Colonic mucosa (tissue), 4 donors: ENCODE measurements at places on chromosomes 2 and 18.
A peak's percentile ranks its signal among the peaks of the same experiment; 100 is the strongest.

GRCh38 chr18:50143886-50144285 lies 51.1 kb downstream of the MYO5B start:
- DNase-seq, result no peak

GRCh38 chr2:43576981-43577892 lies 18.6 kb downstream of the THADA start:
- no peak for DNase-seq

- no peak for DNase-seq
Observed at GRCh38 chr2:205792908-205793307, 110.6 kb downstream of the NRP2 start.

- no peak for DNase-seq
Observed at GRCh38 chr2:43839776-43840564, 1.2 kb downstream of the ABCG8 start.

DNA sequence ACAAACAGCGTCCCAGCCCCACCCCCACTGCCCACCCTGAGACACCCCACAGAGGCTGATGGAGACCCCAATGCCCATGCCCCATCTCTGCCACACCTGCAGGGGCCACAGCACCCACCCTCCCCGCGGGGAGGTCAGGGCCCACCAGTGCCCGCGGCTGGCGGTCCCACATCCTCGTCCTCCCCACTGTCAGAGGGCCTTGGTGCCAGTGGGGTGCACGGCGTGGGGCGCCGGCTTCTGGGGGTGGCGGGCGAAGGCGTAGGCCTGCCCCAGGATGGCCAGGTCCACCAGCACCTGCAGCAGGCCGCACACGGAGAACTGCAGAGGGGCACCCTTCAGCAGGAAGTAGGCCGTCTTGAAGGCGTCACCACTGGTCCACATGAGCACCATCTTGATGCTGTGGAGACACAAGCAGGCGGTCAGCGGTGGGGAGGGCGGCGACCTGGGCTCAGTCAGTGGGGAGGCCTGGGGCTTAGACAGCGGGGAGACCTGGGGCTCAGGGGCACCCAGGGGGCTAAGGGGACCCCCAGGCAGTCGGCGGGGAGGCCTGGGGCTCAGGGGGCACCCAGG lies 47.6 kb downstream of the SLC66A2 start:
- no peak for DNase-seq

DNA sequence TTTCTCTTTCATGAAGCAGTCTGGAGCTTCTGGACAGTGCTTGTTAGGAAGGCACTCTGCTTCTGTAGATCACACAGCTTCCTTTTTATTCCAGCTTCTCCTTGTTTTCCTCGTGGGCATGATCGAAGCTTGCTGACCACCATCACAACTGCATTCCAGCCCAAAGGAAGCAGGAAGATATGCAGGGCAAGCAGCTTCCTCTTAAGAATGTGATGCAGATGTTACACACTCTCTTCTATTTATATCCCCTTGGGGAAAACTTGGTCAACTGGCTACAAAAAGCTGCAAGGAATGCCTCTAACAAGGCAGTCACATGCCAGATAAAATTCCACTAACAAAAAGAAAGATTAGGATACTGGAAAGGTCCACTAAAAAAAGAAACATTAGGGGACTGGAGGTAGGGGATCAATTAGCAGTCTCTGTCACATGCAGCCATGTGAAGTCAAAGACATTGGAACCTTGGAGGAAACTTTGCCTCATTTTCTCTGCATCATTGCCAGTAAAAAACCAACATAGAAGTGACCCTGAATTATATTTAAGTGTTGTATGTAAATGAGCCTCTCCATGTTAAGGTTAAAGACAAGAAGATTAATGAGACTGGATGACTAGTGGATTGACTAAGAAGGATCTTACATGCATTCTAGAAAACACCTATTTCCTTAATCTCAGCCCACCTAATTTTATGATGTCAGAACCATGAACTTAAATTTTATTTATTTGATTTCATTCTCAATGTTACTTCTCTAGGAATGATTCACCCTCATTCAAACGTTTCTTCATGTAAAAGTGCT lies 98.3 kb downstream of the NAB1 start:
- no peak for DNase-seq

DNA sequence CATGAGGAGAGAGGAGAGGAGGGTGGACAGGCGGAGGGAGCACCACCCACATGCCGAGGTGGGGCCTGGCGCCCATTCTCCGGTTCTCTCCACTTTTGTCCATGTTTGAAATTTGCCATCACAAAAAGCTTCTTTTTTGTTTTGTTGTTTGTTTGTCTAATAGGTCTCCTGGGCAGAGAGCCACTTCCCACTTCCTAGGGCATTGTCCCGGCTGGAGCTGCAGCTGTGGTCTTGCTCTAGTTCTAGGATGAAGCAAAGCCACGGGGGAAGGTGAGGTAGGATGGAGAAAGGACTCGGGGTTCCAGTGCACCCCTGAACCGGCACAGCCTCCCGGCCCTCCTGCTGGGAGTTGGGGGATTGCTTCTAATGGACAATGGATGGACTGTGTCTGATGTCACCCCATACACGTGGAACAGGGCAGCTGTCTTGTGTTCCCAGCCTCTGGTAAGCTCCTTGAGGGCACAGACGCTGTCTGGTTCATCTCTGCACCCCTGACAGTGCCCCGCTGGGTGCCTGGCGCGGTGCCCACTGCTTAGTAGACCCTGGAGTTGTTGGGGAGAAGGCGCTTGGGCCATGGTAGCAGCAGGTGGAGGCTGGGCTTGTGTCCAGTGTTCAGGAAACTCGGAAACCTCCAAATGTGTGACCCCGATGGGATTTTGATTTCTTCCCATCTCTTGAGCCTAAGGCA lies 278.4 kb downstream of the NDUFA10 start:
- DNase-seq, result no peak

GRCh38 chr2:138335036-138335435 lies 166.5 kb upstream of the SPOPL start:
- DNase-seq, result no peak

DNA sequence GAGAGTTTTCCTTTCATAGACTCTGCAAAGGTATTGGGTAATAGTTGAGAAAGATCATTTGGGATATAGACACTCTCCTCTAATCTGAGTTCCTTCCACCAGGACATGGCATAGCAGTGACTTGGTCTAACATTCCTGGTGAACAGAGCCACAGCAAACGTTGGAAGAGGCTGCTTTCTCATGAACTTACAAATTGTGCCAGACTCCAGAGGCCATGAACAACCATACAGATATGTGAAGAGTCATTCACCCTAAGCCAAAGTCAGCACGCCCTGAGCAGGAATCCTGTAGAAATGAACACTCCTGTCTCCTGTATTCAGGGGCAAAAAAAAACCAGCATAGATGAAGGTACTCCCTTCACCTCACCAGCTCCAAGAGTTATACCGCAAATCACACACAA lies 152.8 kb downstream of the TMEM18 start:
- DNase-seq, result no peak

DNA sequence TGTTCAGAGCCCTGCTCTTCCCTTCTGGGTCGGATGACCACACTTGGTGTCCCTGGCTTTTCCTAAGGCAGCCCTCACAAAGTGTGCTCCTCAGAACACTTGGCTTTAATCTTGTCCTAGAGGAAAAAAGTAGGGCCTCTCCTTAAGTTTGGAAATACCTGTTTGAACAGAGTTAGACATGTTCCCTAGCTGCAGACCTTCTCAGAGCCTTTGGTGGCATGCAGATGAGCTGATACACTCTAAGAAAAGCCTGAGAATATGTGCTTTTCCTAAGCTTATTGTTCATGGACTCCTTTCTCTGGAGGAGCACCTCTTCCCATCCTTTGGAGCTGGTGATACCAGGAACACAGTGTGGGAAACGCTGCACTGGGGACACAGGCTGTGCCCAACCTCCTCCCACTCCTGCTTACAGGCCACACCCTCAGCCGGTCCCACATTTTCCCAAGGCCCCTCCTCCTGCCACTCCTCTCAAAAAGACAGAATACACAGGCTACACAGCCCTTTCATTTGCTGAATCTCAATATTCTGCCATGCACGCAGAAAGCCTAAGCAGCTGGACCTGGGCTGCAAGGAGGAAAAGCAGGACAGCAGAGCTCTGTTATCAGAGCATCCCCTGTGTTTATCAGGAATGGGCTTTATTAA lies 443.6 kb downstream of the NBAS start:
- no peak for DNase-seq

- DNase-seq, result no peak
Observed at GRCh38 chr18:63820694-63821093, 45.5 kb downstream of the SERPINB7 start.

DNA sequence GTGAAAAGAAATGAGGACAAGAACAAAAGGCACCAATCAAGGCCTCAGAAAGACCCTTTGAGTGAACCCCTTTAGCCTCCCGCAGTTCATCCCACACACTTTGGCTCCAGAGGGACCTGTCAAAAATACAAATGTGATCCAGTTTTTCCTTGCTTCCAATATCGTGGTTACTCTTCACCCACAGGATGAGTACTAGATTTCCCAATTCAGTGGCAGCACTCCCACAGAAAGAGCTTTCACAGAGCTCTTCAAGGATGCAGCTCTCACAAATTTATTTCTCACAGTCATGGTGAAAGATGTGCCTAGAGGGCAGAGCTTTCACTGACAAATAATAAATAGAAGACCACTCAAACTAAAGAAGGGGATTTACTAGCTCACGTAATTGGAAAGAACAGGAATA lies 3.0 kb upstream of the GFPT1 start:
- DNase-seq, result no peak

DNA sequence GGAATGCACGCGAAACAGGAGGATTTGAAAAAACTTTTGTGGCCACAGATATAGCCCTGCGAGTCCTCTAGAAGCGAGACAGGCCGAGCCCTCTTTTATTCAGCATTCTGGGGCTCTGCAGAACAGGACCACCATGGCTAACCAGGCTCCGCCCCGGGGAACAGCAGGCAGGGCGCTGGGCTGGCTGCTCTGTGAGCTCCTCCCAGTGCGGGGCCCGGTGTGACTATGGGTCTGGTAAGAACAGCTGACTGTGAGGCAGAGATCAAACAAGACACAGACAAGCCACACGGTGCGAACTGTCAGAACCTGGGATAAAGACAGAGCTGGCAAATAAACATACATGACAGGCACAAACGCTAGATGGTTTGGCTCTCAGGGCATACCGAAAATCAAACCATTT lies 15.5 kb downstream of the PXDN start:
- DNase-seq, result peak; percentile 31

DNA sequence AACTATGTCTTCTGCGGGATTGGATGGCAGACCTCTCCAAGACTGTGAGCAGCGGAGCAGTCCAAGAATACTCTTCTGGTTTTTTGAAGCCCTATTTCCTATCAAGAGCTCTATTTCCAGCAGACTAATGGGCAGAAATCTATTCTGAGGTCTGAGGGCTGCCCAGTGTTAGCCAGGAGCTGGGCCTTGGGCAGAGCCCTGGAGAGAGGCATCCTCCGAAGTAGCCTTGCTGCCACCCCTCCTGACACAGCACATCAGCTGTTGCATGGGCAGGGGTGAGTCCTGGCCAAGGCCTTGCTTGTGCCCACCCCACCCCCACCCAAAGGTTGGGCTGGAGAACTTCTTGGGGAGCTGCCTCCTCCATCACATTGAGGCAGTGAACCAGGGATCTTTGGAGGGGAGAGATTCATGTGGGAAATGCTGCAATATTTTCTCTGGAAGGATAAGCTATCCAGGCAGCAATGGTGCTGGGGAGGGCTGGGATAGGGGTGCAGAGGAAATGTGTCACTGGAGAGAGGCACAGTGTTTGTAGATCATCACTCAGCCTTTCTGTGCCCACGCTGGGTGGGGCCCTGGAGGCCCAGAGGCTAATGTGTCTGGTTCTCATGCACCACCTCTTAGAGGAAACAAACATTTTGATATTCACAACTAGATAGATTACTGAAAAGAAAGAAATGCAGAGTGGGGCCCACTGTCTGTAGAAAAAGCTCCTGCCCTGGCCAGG lies 104.7 kb downstream of the VSNL1 start:
- DNase-seq, result no peak

- DNase-seq, result no peak
Observed at GRCh38 chr18:42641996-42642395, 473.5 kb downstream of the RIT2 start.

- DNase-seq, result no peak
Observed at GRCh38 chr2:217884985-217885384, 117.8 kb downstream of the TNS1 start.

- no peak for DNase-seq
Observed at GRCh38 chr18:59910967-59911366, 11.2 kb downstream of the PMAIP1 start.

- no peak for DNase-seq
Observed at GRCh38 chr2:152103271-152103670, 4.4 kb upstream of the CACNB4 start.

- no peak for DNase-seq
Observed at GRCh38 chr2:203603456-203604389, 68.6 kb upstream of the RAPH1 start.

DNA sequence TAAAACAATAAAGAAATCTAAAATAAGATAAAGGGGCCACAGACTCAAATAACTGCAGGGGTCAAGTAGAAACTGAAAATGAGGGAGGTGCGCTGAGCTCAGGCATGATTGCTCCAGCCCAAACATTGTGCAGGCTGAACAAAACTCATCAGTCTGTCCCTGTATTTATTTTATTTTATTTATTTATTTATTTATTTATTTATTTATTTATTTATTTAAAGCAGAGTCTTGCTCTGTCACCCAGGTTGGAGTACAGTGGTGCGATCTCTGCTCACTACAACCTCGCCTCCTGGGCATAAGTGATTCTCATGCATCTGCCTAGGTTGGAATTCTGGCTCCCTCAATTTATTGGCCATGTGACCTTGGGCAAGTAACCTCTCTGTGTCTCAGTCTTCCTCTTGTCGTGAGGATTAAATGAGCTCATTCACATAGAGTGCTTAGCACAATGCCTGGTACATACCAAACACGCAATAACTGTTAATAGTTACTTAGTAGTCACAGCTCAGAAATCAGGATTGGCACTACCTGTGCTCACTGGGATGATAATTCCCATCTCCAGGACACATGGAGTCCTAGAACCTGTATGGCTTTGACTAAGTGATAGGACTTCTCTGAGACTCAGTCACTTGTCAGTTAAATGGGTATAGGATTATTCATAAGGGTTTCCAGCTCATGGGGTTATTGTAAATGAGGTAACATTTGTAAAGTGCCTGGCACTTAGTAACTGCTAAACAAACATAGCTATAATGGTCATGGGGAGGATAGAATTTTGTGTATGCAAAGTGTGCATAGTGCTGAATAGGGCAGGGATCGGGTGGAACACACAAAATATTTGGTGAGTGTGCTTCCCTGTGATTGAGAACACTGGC lies 6.0 kb downstream of the SPEG start:
- no peak for DNase-seq
